Heart left ventricle (tissue), 16 donors: ENCODE measurements at places on chromosomes 1 and 21. TPM values are rescaled to one million over a fixed set of nuclear protein-coding genes. Genes with fewer than 3 reads are reported as not detected.

The PRR9 gene
- total RNA-seq = not detected

The DENND2D gene
- 23.9 TPM for total RNA-seq

The RAB3GAP2 gene
- total RNA-seq = 31.5 TPM

The NR5A2 gene
- total RNA-seq = 1.6 TPM

The RIPPLY3 gene
- total RNA-seq = not detected

The GJA8 gene
- not detected for total RNA-seq

The ITSN1 gene
- 29.5 TPM for total RNA-seq

The MAP3K7CL gene
- 11.2 TPM for total RNA-seq

The NUP210L gene
- not detected for total RNA-seq

The SLC1A7 gene
- not detected for total RNA-seq

The LAPTM5 gene
- 14.3 TPM for total RNA-seq

The LRRC7 gene
- total RNA-seq = 0.63 TPM

The SPATA45 gene
- total RNA-seq = not detected

The MYCL gene
- 0.75 TPM for total RNA-seq

GRCh38 chr1:186374303-186375151 is 526 bp downstream of the TPR start:
- H3K36me3 ChIP-seq = peaks cover 41% of the 10 kb centered on the region
- no peaks in the 10 kb centered on the region for H3K27me3 ChIP-seq

GRCh38 chr1:5005171-5005570 is 350.8 kb downstream of the AJAP1 start:
- H3K4me3 ChIP-seq = no peak overlapping the region
- no peak for DNase-seq
- H3K27me3 ChIP-seq = peaks cover 3% of the 10 kb centered on the region
- no peaks in the 10 kb centered on the region for H3K4me1 ChIP-seq
- no peaks in the 10 kb centered on the region for H3K36me3 ChIP-seq

- H3K27ac ChIP-seq = peak overlapping the region; percentile 49
- no peaks in the 10 kb centered on the region for H3K4me1 ChIP-seq
- no peak overlapping the region for H3K4me3 ChIP-seq
- peak; percentile 64 for DNase-seq
- H3K27me3 ChIP-seq = no peaks in the 10 kb centered on the region
These were observed 228.3 kb upstream of the DEPDC1 start for GRCh38 chr1:68725001-68725752.

DNA sequence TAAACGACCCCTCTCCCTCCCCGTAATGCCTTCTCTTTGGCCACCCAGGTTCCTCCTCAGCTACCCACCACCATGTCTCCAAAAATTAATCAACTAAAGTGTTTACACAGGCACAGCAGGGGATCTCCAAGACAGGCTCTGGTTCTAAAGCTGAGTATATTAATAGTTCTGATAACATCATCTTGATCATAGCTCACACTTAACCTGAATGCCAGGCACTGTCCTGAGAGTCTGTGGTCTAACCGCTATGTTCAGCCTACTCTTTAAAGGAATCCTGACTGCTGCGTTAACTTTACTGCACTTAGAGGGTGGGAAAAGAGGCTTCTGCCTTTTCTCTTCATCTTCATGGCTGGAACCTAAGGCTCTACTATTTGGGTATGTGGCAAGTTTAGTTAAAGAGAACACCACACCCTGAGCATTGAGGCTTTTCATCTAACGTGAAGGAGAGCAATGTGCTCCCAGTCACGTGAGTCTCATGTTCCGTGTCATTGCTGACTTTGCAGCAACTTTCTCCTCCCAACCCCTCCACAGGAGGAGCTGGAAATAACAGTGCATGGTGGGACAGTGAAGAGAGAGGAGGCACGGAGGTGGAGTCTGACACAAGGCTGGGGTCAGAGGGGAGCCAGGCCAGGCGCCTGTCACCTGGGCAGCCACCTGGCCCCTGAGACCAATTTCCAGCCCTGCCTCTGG is 86.4 kb downstream of the FAM78B start:
- no peak overlapping the region for H3K4me3 ChIP-seq
- no peak for DNase-seq

GRCh38 chr1:29546496-29546895 is 310.2 kb downstream of the PTPRU start:
- no peak overlapping the region for H3K27ac ChIP-seq
- no peaks in the 10 kb centered on the region for H3K36me3 ChIP-seq
- peaks cover 2% of the 10 kb centered on the region for H3K27me3 ChIP-seq
- DNase-seq = no peak
- no peaks in the 10 kb centered on the region for H3K4me1 ChIP-seq

GRCh38 chr1:38308780-38309179 is 262.2 kb upstream of the POU3F1 start:
- DNase-seq = no peak
- no peaks in the 10 kb centered on the region for H3K4me1 ChIP-seq
- peaks cover 32% of the 10 kb centered on the region for H3K27me3 ChIP-seq
- H3K27ac ChIP-seq = no peak overlapping the region
- no peak overlapping the region for H3K4me3 ChIP-seq
- H3K36me3 ChIP-seq = no peaks in the 10 kb centered on the region

GRCh38 chr1:12634696-12635202 is 9.1 kb upstream of the AADACL4 start:
- peak overlapping the region; percentile 50 for H3K27ac ChIP-seq
- no peak overlapping the region for H3K4me3 ChIP-seq
- no peaks in the 10 kb centered on the region for H3K27me3 ChIP-seq
- no peaks in the 10 kb centered on the region for H3K36me3 ChIP-seq
- peaks cover 7% of the 10 kb centered on the region for H3K4me1 ChIP-seq

GRCh38 chr1:165235777-165236291 is 120.7 kb downstream of the LMX1A start:
- H3K4me3 ChIP-seq = peak overlapping the region; percentile 9
- H3K27me3 ChIP-seq = peaks cover 4% of the 10 kb centered on the region
- peaks cover 5% of the 10 kb centered on the region for H3K4me1 ChIP-seq

GRCh38 chr1:147611021-147611426 is 59.3 kb downstream of the ACP6 start:
- no peaks in the 10 kb centered on the region for H3K27me3 ChIP-seq
- H3K27ac ChIP-seq = no peak overlapping the region
- no peak overlapping the region for H3K4me3 ChIP-seq
- H3K4me1 ChIP-seq = peaks cover 4% of the 10 kb centered on the region
- DNase-seq = no peak

DNA sequence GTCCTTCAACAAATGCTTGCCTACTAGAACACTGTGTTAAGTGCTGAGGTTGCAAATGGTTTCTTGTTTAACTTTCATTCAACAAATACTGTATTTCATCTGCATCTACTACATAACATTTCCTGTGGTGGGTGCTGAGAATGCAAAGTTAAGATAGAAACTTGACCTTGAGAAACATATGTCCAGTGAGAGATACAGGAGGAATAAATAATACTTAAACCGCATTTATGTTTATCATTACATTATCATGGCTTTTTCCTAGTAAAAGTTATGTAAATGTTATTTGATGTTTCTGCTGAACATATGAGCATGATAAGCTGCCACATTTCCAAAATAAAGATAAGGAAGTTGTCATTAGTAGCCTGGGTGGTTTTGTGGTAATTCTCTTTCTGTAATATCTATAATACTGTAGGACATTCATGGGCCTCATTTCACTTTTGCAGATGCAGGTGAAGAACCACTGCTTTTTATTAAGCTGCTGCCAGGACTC is 590.4 kb downstream of the PLPP3 start:
- H3K4me3 ChIP-seq = no peak overlapping the region
- H3K4me1 ChIP-seq = no peaks in the 10 kb centered on the region
- H3K27ac ChIP-seq = no peak overlapping the region
- no peaks in the 10 kb centered on the region for H3K36me3 ChIP-seq
- DNase-seq = no peak

- no peaks in the 10 kb centered on the region for H3K36me3 ChIP-seq
- no peaks in the 10 kb centered on the region for H3K27me3 ChIP-seq
- peaks cover 11% of the 10 kb centered on the region for H3K4me1 ChIP-seq
- no peak overlapping the region for H3K27ac ChIP-seq
These were observed 1.9 kb downstream of the ZBTB8A start for GRCh38 chr1:32541064-32541566.

GRCh38 chr1:28518745-28519341 is 13.0 kb downstream of the RCC1 start:
- H3K27me3 ChIP-seq = no peaks in the 10 kb centered on the region
- H3K4me3 ChIP-seq = peak overlapping the region; percentile 82
- H3K27ac ChIP-seq = peak overlapping the region; percentile 75
- H3K36me3 ChIP-seq = peaks cover 5% of the 10 kb centered on the region
- no peak for DNase-seq

DNA sequence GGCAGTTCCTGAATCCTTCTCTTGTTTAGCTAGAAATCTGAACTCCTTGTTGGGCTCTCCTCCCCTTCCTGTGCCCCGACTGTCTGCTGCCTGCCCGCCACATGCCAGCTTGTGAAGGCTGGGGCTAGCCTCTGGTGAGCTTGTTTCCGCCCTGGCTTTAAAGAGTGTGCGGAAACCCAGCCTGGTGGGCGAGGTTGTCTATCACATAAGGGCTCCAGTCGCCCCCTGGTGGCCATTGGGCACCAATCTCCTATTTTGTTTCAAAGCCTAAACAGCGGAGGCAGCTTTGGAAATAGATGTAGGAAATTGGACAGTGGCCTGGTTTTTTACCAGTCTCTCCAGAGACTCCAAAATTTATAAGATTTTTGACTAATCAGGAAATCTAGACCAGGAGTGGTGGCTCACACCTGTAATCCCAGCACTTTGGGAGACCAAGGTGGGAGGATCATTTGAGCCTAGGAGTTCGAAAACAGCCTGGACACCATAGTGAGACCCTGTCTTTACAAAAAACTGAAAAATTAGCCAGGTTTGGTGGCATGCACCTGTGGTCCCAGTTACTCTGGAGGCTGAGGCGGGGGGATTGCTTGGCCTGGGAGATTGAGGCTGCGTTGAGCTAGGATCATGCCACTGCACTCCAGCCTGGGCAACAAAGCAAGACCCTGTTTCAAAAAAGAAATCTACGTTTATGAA is 9.8 kb downstream of the ATP8B2 start:
- H3K36me3 ChIP-seq = peaks cover 71% of the 10 kb centered on the region
- peak overlapping the region; percentile 59 for H3K27ac ChIP-seq
- H3K4me1 ChIP-seq = peaks cover 12% of the 10 kb centered on the region
- DNase-seq = peak; percentile 82
- no peaks in the 10 kb centered on the region for H3K27me3 ChIP-seq

- no peaks in the 10 kb centered on the region for H3K36me3 ChIP-seq
- no peak overlapping the region for H3K27ac ChIP-seq
- DNase-seq = no peak
- no peaks in the 10 kb centered on the region for H3K4me1 ChIP-seq
- H3K27me3 ChIP-seq = no peaks in the 10 kb centered on the region
These were observed 75.7 kb upstream of the ADGRL4 start for GRCh38 chr1:79082233-79082632.

GRCh38 chr1:39177706-39178105 is 26.8 kb upstream of the MACF1 start:
- no peak overlapping the region for H3K27ac ChIP-seq
- H3K27me3 ChIP-seq = no peaks in the 10 kb centered on the region
- peaks cover 50% of the 10 kb centered on the region for H3K4me1 ChIP-seq
- H3K36me3 ChIP-seq = no peaks in the 10 kb centered on the region

- peak within 1 kb of the TSS; percentile 50 for H3K4me3 ChIP-seq
- no peak for DNase-seq
- peaks cover 26% of the 10 kb centered on the region for H3K4me1 ChIP-seq
- no peak within 1 kb of the TSS for H3K27ac ChIP-seq
These were observed at the start of gene ELAPOR1 for GRCh38 chr1:109113590-109114341. Gene ELAPOR1 (plus strand): TSS chr1:109114115. CDS start chr1:109114184, 69 bp downstream.

DNA sequence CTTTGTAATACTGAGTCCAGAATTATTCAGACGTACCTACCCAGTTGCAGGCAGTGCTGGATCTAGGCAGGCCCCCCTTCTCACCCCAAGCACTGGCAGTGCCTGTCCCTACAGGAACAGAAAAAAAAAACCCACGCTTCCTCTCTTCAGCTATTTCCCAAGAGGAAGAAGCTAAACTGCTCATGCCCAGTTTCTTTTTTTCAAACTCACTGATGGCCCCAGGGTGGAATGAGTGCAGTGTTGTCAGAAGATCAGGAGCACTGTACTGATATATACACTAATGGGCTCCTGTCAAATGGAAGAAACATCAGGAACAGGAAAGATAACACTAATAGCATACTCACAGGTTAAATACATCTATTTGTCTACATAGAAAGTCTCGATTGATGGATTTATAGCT is 28.2 kb upstream of the DOCK7 start:
- H3K4me1 ChIP-seq = peaks cover 10% of the 10 kb centered on the region
- DNase-seq = no peak
- no peaks in the 10 kb centered on the region for H3K36me3 ChIP-seq
- H3K27me3 ChIP-seq = peaks cover 11% of the 10 kb centered on the region

- DNase-seq = no peak
- H3K4me3 ChIP-seq = no peak overlapping the region
- H3K4me1 ChIP-seq = peaks cover 31% of the 10 kb centered on the region
- H3K27ac ChIP-seq = no peak overlapping the region
- H3K36me3 ChIP-seq = no peaks in the 10 kb centered on the region
These were observed 19.9 kb downstream of the AGPAT3 start for GRCh38 chr21:43884861-43885417.

- H3K27ac ChIP-seq = peak overlapping the region; percentile 74
- no peak for DNase-seq
- H3K36me3 ChIP-seq = no peaks in the 10 kb centered on the region
- H3K4me3 ChIP-seq = no peak overlapping the region
- no peaks in the 10 kb centered on the region for H3K4me1 ChIP-seq
These were observed 48.5 kb downstream of the CDC7 start for GRCh38 chr1:91549041-91549735.
